Fibroblast of pulmonary artery (primary cell): ENCODE measurements at places on chromosomes 12 and 14.
A peak's percentile ranks its signal among the peaks of the same experiment; 100 is the strongest.

DNA sequence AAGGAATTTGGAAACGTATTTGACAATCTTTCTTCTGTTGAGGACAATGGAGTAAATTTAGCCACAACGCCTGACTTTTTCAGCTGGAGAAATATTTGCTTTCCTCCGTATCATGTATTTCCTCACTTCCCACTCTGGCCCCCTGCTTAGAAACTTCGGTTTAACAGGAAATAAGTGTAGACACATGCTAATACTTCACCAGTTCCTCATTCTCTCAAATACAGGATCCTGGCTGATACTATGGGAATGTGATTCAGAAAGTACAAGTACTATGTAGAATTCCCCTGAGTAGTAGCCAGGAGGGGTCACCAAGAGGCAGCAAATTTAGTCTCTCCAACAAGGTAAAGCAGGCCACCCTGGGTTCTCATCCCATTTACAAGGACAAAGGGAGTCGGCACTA, 58.0 kb downstream of the FAR2 start:
- DNase-seq, result peak; percentile 71

- no peak for DNase-seq
These were observed 1865.6 kb upstream of the FLRT2 start for GRCh38 chr14:83664389-83664788.

GRCh38 chr14:49879646-49880204, 13.2 kb upstream of the ARF6 start:
- peak; percentile 74 for DNase-seq

GRCh38 chr12:59597385-59597781, 1.6 kb downstream of the SLC16A7 start:
- peak; percentile 96 for DNase-seq

- no peak for DNase-seq
These were observed 90.8 kb downstream of the BCL11B start for GRCh38 chr14:99181241-99181640.

- no peak for DNase-seq
These were observed at the start of gene SLC25A47 for GRCh38 chr14:100323121-100323941. TSS of gene SLC25A47 (plus strand) at chr14:100323339. CDS start at chr14:100323415, 76 bp downstream.

DNA sequence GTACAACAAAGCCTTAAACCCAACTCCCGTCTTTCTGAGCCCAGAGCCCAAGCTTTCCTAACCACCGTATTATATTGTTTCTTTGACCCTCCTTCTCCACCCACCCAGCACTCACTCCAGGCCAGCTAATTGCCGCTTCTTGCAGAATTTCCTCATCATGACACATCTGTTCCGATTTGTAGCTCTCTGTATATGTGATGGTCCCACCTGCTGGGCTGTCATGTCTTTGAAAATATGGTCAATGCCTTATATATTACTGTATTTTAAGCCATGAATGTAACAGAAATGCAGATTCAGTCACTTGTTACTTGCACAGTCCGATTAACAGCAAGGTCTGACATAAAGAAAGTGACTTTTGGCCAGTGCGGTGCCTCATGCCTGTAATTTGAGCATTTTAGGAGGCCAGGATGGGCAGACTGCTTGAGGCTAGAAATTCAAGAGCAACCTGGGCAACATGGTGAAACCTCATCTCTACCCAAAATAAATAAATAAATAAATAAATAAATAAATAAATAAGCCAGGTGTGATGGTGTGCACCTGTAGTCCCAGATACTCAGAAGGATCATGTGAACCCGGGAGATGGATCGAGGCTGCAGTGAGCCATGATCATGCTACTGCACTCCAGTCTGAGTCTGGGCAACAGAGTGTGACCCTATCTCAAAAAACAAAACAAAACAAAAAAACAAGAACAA, 359.8 kb downstream of the ATP23 start:
- DNase-seq, result no peak

DNA sequence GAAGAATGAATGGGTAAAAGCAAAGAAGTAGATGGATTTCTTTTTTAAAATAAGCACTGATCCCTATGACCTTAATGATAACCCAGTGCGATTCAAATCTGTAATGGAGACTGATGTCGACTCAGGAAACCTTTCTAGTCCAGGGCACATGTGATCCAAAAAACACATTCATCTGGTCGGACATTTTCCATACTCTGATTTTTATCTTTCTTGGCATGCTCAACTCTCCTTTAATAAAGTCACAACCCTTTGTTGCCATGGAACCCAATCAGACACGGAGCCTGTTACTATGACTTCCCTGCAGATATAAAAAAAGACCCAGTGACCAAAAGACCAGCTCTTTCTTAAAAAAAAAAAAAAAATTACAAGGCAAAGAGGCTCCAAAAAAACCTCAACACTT, 27.9 kb downstream of the TMCC3 start:
- peak; percentile 47 for DNase-seq

- DNase-seq, result no peak
These were observed 193.4 kb upstream of the AMIGO2 start for GRCh38 chr12:47273191-47273626.

DNA sequence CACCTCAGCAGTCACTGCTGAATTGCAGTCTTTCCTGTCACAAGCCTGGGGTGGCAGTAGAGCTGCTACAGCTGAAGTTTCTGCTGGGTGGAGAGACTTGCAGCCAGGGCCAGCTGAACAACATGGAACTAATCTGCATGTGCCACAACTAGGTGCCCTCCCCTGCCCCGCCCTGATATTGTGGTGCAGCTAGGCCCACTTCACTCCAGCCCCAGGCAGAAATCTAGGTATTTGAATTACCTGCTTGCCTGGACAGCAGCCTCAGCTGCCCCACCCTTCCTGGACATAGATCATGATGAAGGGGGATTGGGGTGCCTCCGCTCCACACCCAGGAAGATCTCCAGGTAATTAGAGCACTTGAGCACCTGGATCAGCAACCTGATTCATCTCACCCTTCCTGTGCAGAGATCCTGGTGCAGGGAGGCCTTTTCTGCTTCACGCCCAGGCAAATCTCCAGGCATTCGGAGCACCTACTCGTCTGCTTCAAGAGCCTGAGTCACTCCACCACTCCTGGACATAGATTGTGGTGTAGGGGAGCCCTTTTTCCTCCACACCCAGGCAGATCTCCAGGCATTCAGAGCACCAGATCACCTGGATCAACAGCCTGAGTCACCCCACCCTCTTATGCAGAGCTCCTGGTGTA, 477.0 kb downstream of the SOX5 start:
- no peak for DNase-seq

DNA sequence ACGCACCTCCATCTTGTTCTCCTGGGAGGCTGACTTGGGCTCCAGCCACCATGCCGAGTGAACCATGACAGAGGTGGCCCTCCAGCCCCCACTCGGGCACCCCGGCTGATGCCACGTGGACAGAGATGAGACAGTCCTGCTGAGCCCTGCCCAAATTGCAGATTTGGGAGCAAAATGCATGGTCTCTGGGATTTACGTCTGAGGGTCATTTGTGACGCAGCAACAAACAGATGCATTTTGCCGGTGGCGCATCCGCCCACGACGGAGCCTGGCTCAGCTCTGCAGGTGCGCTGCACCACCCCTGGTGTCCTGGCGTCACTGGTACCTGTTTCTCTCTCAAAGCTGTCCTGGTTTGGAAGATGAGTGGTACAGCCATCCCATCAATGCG, 31.1 kb upstream of the INF2 start:
- no peak for DNase-seq

GRCh38 chr12:52444647-52445595, 7.0 kb downstream of the KRT6B start:
- no peak for DNase-seq

GRCh38 chr14:56295743-56296142, 177.5 kb downstream of the PELI2 start:
- DNase-seq, result no peak

DNA sequence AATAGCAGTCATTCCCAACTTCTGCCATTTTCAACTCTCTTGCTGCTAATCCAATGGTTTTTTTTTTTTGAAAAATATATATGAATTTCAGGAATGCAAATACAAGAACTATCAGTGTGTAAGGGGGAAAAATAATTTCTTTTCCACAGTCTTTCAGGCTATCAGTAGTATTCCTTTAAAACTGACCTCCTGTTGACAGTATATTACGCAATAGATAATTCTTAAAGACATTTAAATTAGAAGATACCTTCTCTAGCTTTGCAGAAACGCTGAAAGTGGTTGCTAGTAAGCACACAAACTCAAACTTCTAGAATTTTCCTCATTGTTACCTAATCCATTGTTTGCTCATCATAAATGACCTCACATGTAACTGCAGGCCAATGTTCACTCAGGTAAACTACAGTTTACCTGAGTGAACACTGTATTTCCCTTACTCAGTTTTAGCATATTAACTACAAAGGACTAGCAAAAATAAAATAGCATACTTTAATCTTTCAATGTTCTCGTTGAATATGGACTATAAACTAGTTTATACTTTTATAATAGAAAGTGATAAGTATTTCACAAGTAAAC, at the start of gene C12orf50:
TSS of gene C12orf50 (minus strand) at position 309 of the 573 bp plus-strand sequence. CDS start 2,439 bp downstream, outside the sequence.
- no peak for DNase-seq

- DNase-seq, result no peak
These were observed 246.6 kb upstream of the LRFN5 start for GRCh38 chr14:41360126-41360525.

- no peak for DNase-seq
These were observed 181.2 kb downstream of the PELI2 start for GRCh38 chr14:56299306-56299984.

- DNase-seq, result no peak
These were observed 11.8 kb downstream of the USP30 start for GRCh38 chr12:109064143-109064542.

DNA sequence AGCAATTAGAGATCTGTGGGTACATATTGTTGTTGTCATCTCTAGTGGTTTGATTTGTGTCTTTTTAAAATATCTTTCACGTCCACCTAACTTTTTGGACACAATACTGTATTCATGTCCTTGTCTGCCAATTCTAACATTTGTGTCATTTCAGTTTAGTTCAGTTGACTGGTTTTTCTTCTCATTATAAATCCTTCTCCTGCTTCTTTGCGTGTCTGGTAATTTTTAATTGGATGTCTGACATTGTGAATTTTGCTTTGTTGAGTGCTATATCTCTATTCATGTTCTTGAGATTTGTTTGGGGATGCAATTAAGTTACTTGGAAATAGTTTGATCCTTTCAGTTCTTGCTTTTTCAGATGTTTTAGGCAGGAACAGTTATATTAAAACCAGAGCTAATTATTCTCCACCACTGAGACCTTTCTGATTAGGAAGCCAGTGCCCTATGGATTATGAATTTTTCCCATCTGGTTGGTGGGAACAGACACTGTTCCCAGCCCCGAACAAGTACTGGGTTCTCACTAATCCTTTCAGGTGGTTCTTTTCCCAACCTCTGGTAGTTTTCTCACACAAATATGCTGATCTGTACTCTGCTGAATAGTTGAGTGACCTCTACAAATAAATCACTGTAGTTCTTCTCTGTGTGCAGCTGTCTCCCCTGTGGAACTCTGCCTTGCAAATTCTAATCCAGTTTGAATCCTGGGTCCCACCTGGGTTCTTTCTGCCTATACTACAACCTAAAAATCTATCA, 91.1 kb upstream of the DYNC1H1 start:
- DNase-seq, result no peak

- no peak for DNase-seq
These were observed 1996.2 kb upstream of the FLRT2 start for GRCh38 chr14:83533734-83534133.

- peak; percentile 31 for DNase-seq
These were observed 401.4 kb downstream of the RPL10L start for GRCh38 chr14:46250113-46250703.

DNA sequence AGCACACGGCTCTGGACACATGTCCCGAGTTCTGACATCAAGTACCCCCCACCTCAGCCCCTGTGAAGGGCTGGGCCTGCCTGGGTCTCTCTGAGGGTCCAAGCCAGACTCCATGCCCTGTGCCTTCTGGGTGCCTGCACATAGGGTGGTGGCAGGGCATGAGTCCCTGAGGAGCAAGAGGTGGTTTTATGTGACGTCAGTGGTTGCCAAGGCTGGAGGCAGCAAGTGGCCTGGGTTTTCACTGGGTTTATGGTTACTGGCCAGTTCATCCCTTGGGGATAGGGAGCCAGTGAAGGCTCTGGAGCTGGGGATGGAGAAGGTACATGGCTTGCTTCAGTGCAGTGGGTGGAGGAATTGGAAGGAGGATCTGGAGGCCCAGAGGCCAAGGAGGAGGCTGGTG, 51.1 kb upstream of the EML1 start:
- DNase-seq, result no peak

DNA sequence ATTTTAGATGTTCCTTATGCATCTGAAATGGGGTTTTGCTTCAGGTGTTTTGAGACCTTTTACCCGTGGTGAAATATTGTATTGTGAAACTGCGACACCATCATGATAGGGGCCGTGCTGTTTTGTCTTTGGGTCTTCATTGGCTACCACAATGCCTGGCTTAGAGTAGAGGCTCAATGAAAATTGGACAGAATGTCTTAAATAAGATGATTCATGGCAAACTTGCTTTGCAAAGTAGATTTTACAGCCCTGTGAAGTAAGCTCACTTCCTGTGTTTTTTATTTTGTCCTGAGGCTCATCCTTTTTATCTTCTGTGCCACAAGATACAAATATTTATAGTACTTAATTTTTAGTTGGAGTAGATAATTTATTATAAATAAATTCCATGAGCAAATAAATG, 111.3 kb upstream of the FRMD6 start:
- DNase-seq, result peak; percentile 31

DNA sequence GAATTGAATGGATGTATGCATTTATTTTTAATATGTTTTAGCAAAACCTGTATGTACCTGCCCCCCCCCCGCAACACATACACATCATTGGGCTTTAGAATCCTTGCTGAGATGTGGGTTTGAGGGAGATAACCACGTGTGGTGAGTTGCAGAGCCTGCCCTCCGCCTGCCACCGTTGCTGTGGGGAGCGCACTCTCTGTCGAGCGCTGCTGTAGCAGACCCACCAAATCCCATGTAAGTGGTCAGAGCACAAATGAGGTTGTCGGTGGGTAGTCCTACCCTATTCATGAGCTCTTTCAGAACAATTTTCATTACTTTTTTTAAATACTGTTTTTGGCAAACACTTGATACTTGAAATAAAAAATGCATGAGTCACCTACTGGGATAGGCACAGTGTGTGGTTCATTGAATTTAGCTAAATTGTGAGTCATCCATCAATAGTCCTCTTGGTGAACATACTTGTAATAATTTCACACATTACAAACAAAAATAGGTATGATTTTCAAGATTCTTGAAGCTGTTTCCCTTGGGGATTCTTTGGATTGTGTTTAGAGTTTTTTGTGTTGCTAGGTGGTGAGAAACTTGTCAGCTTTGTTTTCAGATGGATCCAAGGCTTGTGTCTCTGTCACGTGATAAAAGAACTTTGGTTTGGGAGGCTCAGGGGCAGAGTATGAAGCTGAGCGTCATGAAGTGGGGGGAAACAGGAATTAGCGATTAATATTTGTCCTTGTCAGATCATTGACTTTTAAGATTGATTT, 107.6 kb downstream of the PTCSC3 start:
- DNase-seq, result peak; percentile 26

GRCh38 chr12:64007853-64008252, 163.4 kb downstream of the SRGAP1 start:
- DNase-seq, result no peak

DNA sequence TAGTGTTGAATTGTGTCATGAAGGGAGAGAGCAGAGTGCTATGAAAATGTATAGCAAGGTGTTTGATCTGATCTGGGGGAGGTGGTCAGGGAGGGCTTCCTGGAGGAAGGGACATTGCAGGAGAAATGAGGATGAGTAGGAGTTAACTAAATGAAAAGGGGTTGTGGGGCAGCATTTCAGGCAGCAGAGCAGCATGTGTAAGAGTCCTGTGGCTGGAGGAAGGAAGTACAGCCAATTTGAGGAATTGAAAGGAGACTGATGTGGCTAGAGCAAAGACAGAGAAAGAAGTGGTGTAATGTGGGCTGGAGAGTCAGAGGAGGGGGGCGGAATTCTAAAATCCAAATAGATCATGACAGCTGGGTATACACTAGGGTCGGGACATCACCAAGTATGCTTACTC, 20.5 kb downstream of the NPC2 start:
- no peak for DNase-seq

GRCh38 chr12:18981732-18982131, 147.8 kb upstream of the PLEKHA5 start:
- no peak for DNase-seq
